ENCODE measurements at places on chromosomes 2 and 18.

DNA sequence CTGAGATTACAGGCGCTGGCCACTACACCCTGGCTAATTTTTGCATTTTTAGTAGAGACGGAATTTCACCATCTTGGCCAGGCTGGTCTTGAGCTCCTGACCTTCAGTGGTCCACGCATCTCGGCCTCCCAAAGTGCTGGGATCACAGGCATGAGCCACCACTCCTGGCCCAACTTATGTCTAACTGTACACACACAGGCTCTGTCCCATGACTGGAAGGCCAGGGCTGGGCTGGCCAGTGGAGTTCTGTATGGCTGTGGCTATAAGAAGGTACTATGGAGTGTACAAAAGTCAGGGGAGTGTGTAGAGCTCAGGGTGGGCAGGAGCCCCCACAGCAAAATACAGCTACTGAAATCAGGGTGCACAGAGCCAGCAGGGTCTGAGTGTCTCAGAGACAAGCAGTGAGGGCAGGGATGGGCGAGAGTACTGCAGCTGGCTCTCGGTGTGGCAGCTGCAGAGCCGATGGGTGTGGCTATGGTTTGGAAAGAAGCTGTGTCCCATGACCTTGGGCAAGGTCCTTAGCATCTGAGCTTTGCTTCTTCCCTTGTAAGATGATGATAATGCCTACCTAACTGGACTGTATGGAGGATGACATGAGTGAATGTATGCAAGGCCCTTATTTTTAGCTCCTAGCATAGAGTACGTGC lies 10.4 kb upstream of the MSGN1 start:
- no peak for DNase-seq

GRCh38 chr18:77784759-77785379 lies 535.2 kb downstream of the GALR1 start:
- DNase-seq, result no peak

- DNase-seq, result no peak
Observed at GRCh38 chr2:155525199-155525598, 807.3 kb downstream of the NR4A2 start.

GRCh38 chr18:70329071-70329470 lies 40.2 kb downstream of the SOCS6 start:
- no peak for DNase-seq

All from putamen (tissue), 1 donor.